ENCODE measurements at places on chromosomes 1 and 21.

GRCh38 chr1:147539122-147539575 lies 2.2 kb upstream of the BCL9 start:
- peak; percentile 96 for DNase-seq

GRCh38 chr1:234499943-234500245 lies 20.9 kb upstream of the TARBP1 start:
- no peak for DNase-seq

- peak; percentile 56 for DNase-seq
Observed at GRCh38 chr1:177913762-177914540, 55.9 kb downstream of the SEC16B start.

DNA sequence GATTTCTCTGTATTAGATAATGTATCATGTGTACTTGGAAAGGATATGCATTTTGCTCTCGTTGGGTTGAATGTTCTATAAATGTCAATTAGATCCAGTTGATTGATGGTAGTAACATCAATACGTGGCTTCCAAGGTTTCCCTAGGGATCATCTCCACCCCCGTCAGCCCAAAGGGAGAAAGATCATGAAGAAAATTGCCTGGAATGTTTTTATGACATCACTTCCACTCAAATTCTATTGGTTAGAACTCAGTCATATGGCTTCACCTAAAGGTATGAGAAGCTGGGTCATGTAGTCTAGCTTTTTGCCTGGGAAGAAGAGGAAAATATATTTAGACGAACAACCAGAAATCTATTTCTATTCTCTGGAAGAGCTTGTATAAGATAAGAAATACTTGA lies at the start of gene C1orf185:
Gene C1orf185, plus strand, starts transcription at position 253 of the 400 bp plus-strand sequence. Its CDS starts 6 bp downstream, at position 259.
- DNase-seq, result peak; percentile 10

GRCh38 chr1:224504297-224505041 lies 69.9 kb upstream of the WDR26 start:
- DNase-seq, result no peak

- no peak for DNase-seq
Observed at GRCh38 chr1:186699519-186699918, 19.3 kb upstream of the PTGS2 start.

DNA sequence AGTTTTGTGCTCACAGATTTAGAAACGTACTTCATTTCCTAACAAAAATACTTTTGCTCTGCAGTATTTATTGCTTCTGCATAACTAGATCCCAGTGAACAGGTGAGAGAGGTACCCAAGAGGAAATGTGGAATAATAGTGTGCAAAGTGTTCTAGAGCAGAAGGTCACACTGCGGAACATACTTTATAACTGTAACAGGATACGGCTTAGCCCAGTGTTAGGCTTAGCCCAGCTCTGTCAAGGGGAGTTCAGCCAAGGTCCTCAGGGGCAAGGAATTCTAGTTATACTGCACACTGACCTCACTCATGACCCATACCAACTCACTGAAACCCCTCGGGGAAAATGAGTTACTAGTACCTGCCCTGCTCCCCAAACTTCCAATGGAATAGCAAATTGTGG lies 55.3 kb downstream of the PTPN14 start:
- peak; percentile 23 for DNase-seq

GRCh38 chr1:6133146-6133895 lies 46.8 kb downstream of the CHD5 start:
- DNase-seq, result no peak

GRCh38 chr1:168317309-168317708 lies 36.6 kb downstream of the TBX19 start:
- no peak for DNase-seq

DNA sequence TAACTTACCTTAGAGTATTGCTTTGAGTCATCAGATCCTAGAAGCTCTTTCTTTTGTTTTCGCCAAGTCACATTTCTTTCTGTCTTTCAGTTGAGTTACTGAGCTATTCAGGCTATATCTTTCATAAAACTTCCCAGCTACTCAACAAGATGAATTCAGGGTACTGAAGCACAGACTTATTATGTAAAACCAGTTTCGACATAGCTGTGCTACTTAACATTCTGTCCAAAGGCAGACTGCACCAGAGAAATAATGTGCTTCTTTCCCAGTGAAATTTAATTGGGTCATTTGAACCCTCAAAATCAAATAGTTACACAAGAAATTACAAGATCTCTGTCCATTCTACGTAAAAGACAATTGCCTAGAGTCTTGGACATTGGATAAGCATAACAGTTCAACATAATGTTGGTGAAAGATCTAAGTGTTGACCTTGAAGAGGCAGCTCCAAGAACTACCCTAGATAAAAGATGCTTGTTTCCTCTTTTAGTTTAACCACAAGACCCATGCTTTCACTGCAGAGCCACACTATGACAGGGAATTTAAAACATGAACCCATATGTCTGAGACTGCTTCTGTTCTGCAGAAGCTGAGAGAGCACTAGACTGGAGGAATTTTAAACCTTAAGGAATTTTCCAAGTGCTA lies 163.2 kb downstream of the LRRC40 start:
- no peak for DNase-seq

GRCh38 chr1:107142140-107142542 lies 1.3 kb downstream of the NTNG1 start:
- peak; percentile 82 for DNase-seq

DNA sequence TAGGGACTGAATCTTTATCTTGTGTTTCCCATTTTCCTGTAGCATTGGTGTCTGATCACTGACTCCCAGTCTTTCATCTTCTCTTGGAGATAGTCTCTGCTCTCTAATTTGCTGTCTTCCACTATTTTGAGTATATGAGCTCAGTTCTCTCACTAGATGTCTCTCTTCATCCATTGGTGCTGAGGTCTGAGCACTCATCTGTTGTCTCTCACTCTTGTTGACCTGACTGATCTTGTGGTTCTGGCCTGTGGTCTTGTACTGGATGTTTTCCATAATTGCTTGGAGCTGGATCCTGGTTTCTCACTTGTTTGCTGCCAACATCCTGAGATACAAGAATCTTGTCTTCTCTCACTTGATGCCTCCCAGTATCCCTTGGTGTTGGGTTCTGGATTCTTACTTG lies 25.1 kb upstream of the S100A11 start:
- no peak for DNase-seq

GRCh38 chr1:7295946-7296345 lies 475.1 kb upstream of the VAMP3 start:
- no peak for DNase-seq

DNA sequence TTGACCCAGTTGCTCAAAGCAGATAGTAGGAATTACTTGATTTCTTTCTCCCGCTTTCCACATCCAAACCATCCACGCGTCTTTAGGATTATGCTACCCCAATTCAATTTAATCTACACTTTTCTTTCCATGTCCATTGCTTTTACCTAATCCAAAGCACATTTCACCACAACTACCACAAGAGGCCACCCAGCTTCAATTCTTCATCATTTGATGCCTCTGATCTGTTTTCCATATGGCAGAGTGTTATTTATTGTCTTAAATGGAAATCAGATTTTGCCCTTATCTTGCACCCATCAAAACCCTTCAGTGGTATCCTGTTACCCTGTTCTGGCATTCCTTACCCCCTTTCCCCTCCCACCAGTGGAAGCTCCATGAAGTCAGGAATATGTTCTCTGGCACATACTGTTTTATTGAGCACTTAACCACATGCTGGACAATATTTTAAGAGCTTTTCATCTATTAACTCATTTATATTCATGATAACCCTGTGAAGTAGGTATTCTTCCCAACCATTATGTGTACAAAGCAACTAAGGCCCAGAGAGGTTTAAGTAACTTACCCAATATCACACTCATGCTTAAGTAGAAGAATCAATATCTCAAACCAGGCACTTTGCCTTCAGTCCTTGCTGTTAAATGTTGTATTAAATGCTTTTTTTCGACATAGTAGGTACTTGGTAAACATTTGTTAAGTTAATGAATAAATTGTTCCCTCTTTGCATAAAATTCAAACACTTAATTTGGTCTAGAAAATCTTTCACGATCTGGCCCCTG lies 34.6 kb downstream of the CLIC4 start:
- DNase-seq, result no peak

GRCh38 chr1:153431427-153431826 lies 15.1 kb downstream of the S100A7A start:
- DNase-seq, result no peak

- peak; percentile 29 for DNase-seq
Observed at GRCh38 chr1:77857552-77857951, 30.9 kb upstream of the NEXN start.

- DNase-seq, result peak; percentile 56
Observed at GRCh38 chr1:109788695-109789521, 25.2 kb upstream of the EPS8L3 start.

DNA sequence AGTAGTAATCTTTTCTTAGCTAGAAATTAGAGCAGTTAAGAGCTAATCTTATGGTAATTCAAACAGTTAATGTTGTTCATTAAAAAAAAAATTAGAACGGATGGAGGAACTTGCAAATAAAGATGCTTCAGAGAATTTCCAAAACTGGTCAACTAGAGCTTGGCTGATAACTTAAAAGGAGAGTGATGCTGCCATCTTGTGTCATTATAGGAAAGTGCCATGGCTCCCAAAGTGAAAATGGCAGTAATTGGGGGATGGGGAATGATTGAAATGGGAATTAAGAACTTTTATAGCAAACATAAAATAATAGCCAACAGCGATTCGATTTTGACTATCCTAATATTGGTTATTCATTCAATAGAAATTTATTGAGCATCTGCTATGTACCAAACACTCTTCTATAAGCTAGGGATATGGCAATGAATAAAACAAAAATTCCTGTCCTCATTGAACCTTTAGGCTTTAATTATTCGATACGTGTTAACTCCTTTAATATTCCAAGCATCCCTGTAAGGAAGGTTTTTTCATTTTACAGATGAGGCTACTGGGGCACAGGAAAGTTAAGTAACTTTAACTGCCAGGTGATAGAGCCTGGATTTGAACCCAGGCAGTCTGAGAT lies 5.7 kb upstream of the PLPP3 start:
- DNase-seq, result peak; percentile 75

DNA sequence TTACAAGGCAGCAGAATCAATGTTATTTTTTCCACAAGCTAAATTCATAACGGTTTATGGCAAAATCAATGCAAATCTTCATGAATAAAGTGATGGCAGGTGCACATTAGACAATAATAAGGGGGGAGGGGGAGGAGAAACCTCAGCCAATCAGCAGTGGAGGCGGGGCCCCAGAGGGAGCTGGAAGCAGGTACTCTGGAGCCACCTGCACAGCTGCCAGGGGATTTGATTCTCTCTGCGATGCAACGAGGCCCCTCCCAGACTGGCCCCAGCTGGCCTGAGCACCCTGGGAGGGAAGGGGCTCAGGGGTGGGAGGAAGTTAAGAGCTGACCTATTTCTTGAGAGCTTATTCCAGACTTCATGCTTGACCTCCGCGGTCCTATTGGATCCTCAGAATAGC lies 127.8 kb upstream of the IGSF21 start:
- DNase-seq, result no peak

GRCh38 chr1:235015291-235015985 lies 113.2 kb downstream of the TOMM20 start:
- no peak for DNase-seq

DNA sequence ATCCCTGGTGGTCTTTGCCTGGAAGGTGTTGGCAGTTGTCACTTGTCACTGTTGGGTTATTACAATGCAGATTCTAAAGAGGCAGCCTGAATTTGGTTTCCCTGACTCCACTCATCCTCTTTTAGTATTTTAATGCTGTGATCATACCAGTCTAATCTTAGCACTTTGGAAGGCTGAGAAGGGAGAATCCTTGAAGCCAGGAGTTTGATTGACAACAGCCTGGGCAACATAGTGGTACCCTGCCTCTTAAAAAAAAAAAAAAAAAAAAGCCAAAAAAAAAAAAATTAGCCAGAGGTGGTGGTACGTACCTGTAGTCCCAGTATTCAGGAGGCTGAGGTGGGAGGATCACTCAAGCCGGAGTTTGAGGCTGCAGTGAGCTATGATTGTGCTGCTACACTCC lies 7.7 kb downstream of the GIPC2 start:
- no peak for DNase-seq

DNA sequence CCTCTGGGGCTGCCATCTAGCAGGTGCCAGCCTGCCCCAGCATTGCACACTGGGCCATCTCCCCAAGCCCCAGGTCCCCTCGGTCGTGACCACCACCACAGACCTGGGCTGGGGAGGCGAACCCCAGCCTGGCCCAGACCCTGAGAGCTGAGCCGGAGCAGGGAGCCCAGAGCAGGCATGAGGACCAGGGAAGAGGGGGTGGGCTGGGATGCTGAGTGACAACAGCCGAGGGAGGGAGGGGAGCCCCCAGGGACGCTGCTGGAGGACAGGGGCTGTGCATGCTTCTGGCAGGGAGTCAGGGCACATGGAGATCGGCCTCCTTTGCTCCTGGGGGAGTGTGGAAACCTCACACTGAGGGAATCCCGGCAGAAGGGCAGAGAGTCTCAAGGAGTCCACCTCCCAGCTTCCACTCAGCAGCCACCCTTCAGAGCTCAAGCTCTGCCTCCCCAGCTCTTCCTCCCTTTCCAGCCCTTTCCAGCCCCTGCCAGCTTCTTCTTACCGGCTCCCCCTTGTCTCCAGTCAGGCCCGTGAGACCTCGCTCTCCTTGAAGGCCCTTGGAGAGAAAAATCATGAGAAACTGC lies 23.7 kb upstream of the PEF1 start:
- DNase-seq, result no peak

DNA sequence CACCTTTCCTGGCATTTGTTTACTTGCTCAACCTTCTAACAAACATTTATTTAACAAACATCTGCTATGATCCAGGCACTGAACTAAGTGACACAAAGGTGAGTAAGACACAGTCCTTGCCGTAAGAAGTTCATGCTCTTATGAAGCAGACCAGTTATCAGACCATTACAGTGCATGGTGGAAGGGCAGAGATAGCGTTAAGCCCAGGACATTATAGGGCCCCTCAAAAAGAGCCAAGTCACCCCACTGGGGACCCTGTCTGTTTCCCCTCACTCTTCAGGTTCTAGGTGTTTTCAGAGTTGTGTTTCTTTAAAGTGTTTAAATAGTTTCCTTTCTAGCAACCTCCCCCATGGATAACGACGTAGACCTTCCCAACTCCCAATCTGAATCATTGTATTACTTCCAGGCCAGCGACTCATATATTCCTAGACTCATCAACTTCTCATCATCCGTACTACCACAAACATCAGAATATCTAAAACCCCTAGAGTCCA lies 39.3 kb downstream of the TCP10L start:
- DNase-seq, result peak; percentile 46
